Naive thymus-derived CD4-positive, alpha-beta T cell (primary cell): ENCODE measurements at places on chromosomes 12 and 14.

DNA sequence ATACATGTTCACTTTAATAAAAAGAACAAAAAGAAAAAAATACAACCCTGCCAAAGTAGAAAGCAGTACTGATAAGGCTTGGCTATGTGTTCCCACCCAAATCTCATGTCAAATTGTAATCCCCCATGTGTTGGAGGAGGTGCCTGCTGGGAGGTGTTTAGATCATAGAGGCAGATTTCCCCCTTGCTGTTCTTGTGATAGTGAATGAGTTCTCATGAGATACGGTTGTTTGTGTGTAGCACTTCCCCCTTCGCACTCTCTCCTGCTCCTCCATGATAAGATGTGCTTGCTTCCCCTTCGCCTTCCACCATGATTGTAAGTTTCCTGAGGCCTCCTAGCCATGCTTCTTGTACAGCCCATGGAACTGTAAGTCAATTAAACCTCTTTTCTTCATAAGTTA lies 59.9 kb downstream of the USP15 start:
- no peak for DNase-seq

DNA sequence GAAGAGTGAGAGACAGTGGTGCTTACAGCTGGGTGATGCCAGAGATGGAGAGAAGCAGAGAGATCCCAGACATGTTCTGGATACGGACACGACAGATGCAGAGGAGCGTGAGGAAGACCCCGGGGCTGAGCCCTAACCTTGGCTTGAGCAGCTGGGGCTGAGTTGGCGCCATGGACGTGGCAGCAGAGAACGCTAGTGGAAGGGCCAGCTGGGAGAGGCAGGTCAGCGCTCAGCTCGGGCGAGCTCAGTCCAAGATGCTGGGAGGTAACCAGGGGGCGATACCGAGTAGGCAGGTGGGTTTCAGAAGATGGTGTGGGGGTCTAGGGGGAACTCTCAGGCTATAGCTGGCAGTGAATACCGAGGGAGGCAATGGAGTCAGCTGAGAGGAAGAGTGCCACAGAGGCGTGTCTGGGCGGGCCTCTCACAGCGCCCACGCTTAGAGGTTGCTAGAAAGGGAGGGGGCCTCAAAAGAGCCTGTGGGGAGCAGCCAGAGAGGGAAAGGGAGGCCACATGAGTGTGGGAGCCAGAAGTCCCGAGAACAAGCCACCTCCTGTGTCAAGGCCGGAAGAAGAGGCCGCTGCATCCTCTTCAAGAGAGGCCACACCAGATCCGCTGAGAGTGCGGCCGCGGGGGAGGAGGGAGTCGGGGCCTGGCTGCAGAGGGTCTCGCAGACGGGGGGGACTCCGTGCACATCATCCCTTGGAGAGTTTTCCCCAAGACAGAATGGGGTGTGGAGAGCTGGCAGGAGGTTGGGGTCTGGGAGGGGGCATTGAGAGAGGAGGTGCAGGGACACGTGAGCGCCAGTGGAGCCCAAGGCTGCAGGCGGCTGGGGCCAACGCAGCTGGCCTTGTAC lies 57.0 kb upstream of the DIO3 start:
- no peak for DNase-seq

DNA sequence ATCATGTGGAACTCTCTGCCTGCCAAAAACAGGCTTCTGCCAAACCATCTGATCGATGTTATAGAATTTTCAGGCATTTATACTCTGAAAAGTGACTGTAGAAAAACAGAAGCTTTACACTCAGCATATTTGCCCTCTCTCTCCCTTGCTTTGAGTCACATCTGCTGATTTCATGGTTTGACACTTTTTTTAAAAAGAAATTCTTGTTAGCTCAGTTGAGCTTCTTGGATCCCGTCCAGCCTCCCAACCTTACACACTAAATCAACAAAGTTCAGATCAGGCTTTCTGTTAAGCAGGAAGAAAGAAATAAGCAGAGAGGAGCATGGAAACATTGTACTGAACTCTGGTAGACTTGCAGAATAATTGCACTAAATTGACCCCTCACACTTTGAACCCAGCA lies 193.6 kb upstream of the SEL1L start:
- no peak for DNase-seq

- DNase-seq = no peak
Observed at GRCh38 chr12:116964054-116965050, 53.6 kb downstream of the FBXW8 start.

GRCh38 chr14:51582437-51582836 lies 69.3 kb upstream of the FRMD6 start:
- no peak for DNase-seq

- no peak for DNase-seq
Observed at GRCh38 chr12:89373763-89374572, 21.7 kb upstream of the DUSP6 start.

DNA sequence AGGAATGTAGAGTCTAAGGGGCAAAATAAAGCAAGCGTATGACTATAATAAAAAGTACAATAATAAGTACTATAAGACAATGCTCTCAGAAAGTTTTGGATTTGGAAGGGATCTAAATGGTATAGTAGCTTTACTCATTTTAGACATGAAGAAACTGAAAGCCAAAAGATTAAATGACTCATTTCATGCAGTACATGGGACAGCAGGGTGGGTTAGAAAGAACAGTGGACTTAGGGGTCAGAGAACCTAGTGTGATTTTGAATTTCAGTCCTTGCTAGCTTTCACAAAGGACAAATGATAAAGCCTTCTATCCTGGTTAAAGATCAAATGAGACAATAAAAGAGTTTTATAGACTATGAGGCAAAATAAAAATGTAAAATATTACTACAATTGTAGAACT lies 6.8 kb upstream of the LEMD3 start:
- no peak for DNase-seq

DNA sequence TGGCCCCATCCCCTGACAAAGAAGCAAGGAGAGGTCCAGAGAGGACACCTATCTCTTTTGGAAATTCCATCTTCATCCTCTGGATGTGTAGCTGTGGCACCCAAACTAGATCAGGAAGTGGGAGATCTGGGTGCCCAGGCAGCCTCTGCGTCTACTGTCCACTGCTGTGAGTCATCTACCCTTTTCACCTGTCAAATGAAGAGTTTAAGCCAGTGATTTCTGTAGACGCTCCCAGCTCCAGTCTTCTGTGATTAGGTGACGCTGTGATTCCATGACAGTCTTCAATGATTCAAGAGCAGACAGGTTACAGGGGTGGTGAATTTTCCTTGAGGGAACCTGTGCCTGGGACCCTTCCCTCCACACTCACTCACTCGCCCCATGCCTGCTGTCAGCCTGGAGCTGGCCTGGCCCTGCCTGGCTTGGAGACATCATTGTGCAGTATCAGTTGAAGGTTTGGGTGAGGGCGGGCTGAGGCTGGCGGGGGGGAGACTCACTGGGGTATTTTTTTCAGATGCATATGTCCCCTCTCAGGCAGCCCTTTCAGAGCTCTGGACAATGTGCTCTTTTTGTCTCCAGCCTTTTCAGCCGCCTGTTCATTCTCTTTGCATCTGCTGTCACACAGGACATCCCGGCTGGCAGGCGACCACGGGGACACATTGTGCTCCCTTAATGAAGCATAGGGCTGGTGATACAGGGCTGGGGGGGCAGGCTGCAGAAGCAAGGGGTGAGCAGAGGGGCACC lies 56.8 kb upstream of the PARP11 start:
- DNase-seq = no peak

GRCh38 chr12:57803319-57803893 lies 15.1 kb downstream of the AVIL start:
- no peak for DNase-seq

DNA sequence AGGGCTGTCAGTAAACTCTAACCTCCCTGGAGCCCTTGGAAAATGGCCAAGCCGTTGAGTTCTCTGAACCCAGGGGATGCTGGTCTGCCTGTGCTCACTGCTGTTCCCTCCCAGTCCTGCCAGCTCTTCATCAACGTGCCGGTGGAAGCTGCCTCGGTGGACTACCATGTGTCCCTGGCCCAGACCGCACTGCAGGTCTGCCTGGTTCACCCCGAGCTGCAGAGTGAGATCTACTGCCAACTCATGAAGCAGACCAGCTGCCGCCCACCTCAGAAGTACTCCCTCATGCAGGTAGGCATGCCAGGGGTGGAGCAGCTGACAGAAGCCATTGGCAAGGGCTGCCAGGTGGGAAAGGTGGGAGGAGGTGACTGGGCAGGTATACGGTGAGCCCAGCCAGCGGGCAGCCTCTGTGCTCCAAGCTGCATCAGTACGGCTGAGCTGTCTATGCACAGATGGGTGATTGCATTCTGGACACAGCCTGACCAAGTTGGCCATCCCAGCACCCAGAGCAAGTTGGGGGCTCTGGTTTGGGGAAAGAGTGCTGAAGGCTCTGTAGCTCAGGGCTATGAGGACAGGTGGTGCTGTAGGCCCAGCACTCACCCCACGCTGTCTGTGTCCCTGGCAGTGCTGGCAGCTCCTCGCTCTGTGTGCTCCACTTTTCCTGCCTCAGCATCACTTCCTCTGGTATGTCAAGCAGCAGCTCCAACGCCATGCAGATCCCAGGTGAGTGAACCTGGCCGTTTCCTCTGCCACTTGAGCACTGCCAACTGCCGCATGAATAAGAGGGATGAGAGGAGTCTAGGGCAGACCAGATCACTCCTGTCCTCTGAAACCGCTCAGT lies 21.9 kb downstream of the PIGH start:
- no peak for DNase-seq

DNA sequence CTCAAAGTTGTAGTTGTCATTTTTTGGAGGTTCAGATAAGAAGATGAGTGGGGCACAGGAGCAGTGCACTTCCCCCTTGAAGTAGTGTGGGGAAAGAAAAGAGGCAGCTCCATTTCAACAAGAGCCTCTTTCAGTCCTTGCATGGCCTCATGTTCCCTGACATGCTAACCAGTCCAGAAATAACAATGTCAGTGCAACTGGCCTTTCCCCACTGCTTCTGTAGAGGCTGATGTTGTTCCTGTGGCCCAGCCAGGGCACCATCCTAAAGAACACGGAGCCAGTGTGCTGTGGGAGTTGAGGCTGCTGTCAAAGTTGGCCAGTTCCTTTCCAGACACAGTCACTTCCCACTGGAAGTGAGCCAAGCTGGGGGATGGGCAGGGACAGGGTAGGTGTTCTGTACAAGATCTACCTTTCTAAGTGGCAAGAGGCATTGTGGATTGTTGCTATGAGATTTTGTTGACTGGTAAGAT lies 77.7 kb upstream of the SLC38A2 start:
- DNase-seq = no peak

DNA sequence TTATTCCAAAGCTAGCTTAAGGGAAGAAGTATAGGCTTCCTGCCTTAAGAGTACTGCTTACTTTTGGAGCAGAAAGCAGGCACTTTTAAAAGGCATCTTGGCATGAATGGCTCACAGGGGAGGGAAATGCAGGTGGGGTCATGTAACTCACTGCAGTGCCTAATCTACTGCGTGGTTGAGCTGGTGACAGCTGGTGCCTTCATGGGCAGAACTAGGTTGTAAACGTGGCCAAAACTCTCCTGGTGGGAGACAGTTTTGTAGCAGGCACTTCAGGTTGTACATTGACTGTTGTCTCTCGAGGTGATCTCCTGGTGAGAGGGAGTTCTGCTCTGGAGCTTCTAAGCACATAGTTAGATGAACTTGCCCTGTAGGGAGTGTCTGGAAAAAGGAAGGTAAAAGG lies 962.5 kb downstream of the DIO2 start:
- no peak for DNase-seq

DNA sequence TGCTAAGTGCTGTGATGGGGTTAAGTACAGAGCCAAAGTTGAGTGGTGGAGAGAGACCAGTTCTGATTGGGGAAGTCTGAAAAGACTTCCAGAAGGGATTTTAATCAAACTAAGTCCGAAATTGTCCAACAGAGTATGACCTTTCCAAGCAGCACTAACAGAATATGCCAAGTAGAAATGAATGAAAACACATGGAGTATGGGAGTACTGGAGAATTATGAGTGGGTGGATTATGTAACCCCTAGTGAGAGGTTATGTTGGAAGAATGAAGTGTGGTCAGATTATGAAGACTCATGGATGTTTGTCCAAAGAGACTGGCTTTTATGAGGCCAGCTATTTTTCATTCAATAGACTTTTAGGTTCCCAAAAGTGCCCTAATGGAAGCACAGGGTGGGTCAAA lies 94.0 kb upstream of the PLEKHA5 start:
- no peak for DNase-seq

- DNase-seq = no peak
Observed at GRCh38 chr12:39852346-39852745, 232.7 kb upstream of the ABCD2 start.

DNA sequence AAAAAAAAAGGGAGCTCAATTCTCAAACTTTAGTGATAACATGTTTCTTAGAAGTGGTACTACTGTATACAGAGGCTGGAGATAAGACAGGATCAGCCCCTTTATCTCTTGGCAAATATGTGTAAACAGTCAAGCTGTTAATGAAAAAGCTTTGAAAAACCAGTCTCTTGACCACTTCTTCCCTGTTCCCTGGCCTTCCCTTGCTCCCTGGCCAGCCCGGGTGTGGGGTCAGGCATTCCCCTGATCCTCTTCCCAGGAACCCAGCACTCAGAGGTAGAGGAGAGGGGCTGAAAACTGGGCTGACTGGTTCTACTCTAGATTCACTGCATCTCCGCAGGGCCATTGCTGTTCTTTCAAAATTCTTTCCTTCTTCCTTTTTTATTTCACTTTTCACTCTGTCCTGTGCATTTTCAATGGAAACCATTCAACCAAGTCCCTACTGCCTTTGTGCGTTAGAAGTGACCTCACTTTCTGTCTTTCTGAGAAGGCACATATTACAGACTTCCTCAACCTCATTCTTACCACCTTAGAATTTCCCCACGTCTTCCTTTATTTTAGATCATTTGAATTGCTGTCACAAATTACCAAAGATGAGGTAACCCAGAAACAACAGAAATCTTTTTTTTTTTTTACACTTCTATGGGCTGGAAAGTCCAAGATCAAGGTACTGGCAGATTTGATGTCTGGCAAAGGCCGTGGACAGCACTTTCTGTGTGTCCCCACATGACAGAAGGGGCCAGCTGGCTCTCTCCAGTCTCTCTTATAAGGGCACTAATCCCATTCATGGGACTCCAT lies 5.7 kb downstream of the GNG2 start:
- no peak for DNase-seq

DNA sequence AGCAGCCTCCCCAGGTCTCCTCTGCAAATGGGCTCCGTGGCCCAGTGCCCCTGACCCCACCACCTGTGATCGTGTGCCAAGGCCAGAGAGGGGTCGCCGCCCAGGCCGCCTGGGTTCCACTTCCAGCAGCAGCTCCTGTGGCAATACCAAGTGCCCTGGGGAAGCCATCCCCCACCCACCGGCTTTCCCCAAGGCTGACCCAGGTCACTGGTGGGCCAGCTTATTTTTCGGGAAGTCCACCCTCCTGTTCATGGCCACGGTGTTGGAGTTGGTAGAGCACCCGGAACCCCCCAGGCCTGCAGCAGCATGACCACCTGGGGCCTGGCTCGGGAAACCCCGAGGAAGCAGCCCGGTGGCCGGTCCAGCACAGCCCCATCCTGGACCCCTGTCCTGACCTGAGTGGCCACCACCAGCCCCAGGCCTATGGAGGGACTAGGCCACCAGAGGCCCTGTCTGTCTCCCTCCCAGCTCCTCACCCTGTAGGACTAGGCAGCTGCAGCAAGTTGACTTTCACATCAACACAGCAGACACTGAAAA lies 40.8 kb upstream of the OASL start:
- no peak for DNase-seq

GRCh38 chr12:188910-189621 lies 24.9 kb downstream of the SLC6A12 start:
- peak; percentile 20 for DNase-seq

GRCh38 chr12:56645717-56646446 lies at the start of gene ATP5F1B:
Gene ATP5F1B (minus strand): TSS chr12:56645984. CDS start chr12:56645963, 21 bp downstream.
- DNase-seq = peak; percentile 93

GRCh38 chr12:55051197-55051947 lies 31.6 kb downstream of the NEUROD4 start:
- no peak for DNase-seq

GRCh38 chr12:130701402-130701744 lies 14.7 kb downstream of the RIMBP2 start:
- no peak for DNase-seq

- DNase-seq = no peak
Observed at GRCh38 chr14:96583569-96584041, 81.4 kb downstream of the PAPOLA start.
